Right cardiac atrium (tissue), 5 donors: ENCODE measurements at places on chromosomes 7 and 10. TPM values are rescaled to one million over a fixed set of nuclear protein-coding genes. Genes with fewer than 3 reads are reported as not detected.

Gene FAM237B
- not detected for total RNA-seq

DNA sequence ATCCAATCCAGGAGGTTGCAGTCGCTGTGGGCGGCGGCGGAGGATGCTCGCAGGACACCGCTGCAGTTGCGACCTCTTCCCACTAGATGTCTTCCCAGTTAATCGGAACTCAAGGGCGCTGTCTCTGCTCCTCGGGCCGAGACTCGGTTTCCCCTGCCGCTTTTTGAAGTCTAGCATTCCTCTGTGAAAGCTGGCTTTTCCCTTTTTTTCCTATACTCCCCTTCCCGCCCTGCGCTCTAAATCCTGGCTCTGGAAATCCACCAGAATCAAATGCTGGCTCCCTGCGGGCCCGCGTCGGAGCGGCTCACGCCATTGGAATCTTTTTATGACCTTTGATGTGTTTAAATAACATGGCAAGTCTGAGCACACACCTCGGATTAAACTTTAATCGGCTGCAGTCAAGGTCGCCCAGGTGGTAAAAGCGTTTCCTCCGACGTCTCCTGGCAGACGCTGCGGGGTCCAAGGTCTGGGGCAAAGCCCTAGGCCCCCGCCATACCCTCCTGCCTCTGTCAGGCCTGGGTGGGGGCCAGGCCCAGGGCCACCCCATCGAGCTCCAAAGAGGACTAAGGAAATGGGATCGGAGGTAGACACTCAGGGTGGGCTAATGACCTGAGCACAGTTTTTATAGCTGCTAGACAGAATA lies 10.7 kb upstream of the HOXA13 start:
- DNase-seq, result peak; percentile 52

DNA sequence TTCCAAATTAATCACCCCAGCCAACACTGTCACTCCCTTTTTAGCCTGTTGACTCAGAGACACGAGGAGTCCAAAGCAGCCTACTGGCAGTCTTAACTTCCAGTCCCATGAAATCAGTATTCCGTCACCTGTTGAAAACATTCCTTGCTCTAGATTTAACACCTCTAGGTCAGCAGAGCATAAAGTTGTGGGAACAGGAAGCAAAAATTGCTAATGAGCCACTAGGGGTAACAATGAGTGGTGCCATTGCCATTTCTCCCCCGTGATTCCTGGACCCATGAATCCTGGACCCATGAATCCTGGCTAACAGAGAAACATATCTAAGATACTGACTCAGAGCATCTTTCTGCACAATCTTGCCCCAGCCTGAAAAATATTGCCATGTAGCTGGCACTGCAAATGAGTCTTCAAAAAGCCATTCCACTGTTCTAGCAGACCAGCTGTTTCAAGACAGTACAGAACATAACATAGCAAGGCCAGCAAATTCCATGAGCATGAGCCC lies 252.7 kb upstream of the PTER start:
- DNase-seq, result no peak

GRCh38 chr7:46713868-46714596 lies 793.0 kb upstream of the IGFBP3 start:
- peak; percentile 55 for DNase-seq

GRCh38 chr7:111813306-111813705 lies 251.0 kb upstream of the IMMP2L start:
- no peak for DNase-seq

- DNase-seq, result no peak
Observed at GRCh38 chr10:8473205-8473604, 418.7 kb downstream of the GATA3 start.

Gene PKD1L1
- 0.79 TPM for total RNA-seq

DNA sequence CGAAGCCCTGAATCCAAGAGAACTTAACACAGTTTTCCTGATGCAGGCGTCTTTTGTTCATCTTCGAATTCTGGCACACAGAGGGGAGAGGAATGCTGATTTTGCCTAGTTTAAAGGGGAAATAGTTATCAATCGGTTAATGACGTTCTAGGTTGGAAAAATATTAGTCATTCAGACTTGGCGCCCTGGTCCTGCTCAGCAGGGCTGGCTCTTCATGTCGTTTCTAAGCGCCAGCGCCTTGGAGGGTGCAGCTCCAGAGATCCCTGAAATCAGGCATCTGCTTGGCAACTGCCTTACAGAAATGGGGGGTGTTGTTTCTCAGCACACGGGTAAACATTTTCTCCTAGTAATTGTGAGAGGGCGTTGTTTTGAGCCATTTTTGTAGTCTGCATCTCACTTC lies 1.3 kb upstream of the PRTFDC1 start:
- peak; percentile 76 for DNase-seq

Gene HSPA14
- 7.4 TPM for total RNA-seq

GRCh38 chr7:93160410-93160809 lies 12.2 kb upstream of the SAMD9L start:
- no peak for DNase-seq

DNA sequence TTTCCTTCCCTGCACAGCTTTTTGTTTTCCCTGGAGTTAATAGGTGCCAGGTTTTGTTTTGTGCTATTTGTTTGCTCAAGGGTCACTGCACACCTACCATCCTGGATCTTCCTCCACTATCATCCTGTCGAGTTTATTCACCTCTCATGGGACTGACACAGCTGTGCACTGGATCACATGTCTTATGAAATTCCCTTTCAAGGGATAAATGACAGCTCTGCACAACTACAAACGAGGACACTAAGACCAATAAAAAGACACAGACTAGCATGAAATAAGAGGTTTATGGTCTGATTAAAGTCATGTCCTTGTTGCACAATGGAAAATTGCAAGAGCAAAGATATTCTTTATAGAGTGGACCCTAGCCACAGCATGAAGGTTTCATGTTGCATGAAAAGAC lies 76.7 kb upstream of the SFMBT2 start:
- DNase-seq, result no peak

DNA sequence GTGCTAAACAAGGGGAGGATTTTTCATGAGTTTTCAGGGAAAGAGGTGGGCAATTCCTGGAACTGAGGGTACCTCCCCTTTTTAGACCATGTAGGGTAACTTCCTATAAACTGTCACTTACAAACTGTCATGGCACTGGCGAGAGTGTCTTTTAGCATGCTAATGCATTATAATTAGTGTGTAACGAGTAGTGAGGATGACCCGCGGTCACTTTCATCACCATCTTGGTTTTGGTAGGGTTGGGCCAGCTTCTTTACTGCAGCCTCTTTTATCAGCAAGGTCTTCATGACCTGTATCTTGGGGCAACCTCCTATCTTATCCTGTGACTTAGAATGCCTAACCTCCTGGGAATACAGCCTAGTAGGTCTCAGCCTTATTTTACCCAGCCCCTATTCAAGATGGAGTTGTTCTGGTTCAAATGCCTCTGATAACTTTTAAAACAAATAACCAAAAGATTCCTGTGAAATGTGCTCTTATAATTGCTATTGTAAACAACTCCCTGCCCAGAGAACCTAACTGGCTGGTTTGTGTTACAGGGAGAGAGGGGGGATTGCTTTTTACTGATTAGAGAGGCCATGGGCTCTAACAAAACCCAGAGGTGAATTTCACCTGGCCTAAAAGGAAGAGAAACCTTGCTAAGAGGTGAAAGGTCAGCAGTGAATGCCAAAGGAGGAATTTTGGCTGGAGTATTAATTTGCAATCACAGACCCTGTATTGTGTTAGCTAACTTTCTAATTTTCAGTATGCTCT lies 64.3 kb downstream of the EEPD1 start:
- DNase-seq, result no peak

- DNase-seq, result no peak
Observed at GRCh38 chr10:29826221-29826620, 191.4 kb upstream of the SVIL start.

DNA sequence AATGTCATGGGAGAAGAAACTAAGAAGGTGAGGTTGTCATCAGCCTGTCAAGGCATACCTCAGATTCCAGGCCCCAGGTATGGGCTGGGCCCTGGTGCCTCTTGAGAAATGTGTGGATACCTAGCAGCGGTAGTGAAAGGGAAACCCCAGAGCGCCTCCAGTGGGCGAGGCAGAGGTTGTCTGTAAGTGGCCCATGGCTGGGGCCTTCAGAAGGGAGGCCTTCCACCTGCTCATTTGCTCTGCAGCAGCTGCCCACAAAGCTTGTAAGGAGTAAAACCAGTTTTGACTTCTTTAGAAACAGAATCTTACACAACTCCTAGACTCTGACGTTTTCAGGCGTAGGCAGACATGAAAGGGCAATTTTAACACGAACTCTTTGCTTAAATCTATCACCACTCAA lies 509.9 kb downstream of the PARD3 start:
- DNase-seq, result no peak

Gene ADCY1
- total RNA-seq, result 5.9 TPM

- DNase-seq, result no peak
Observed at GRCh38 chr10:25017154-25017590, 760 bp downstream of the THNSL1 start.

Gene MLXIPL
- total RNA-seq, result 3.7 TPM

- DNase-seq, result no peak
Observed at GRCh38 chr10:103367379-103367781, 396 bp upstream of the TAF5 start.

DNA sequence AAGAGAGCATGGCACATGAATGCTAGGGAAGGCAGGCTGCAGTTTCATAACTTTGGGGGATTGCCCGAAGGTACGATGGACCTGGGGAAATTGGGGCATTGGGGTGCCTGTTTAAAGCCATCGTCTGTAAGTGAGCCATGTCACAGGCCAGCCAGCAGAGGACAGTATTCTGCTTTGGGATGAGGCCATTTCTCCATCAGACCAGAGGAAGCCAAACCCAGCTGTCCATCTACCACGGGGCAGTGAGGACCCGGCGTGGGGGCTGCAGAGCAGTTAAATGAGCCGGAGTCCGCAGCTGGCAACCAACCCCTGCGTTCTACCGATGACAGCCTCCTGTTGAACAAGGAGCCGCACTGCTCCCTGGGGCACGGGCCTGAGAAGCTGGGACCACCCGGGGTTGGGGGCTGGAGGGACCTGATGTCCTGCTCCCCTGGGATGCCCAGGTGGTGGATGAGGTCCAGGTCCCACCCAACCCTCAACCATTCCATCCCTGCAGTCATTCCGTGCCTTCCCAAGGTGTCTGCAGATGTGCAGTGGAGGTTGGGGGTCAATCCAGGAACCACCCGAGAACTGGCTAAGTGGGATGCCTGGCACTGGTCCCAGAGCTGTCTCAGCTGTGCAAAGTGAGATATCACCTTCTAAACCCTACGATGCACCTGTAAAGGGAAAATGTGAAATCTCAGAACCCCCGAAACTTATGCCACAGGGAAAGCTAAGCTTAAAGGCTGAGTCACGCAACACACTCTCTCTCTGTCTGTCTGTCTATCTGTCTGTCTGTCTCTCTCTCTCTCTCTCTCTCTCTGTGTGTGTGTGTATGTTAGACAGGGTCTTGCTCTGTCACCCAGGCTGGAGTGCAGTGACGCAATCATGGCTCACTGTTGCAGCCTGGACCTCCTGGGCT lies 12.1 kb upstream of the RHBDD2 start:
- peak; percentile 73 for DNase-seq

DNA sequence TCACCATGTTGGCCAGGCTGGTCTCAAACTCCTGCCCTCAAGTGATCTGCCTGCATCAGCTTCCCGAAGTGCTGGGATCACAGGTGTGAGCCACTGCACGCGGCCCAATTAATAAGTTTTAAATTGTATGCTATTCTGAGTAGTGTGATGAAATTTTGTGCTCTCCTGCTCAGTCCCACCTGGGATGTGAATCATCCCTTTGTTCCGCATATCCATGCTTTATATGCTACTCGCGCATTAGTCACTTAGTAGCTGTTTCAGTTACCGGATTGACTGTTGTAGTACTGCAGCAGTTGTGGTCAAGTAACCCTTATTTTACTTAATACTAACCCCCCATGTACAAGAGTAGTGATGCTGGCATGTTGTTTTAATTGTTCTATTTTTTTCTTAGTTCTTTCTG lies 47.3 kb upstream of the OIT3 start:
- DNase-seq, result no peak

- DNase-seq, result peak; percentile 41
Observed at GRCh38 chr7:126700807-126701604, 551.7 kb downstream of the GRM8 start.

Gene NPC1L1
- total RNA-seq, result 0.08 TPM

DNA sequence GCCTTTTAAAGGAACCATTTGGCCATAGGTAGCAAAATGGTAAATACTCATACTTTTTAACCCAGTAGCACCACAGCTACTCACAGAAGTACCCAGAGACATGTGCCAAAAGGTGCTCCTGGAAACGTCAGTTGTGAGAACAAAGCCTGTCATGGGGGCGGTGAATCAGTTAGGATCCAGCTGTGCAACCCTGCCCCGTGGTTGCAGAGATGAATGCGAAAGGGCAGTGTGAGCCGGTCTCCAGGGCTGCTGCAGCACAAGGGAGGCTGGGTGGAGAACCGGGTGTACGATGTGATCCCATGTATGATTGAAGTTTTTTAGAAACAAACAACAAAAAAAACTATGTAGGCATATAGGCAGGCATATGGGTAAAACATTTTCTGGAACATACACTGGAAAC lies 1.3 kb upstream of the LRRC18 start:
- DNase-seq, result no peak

DNA sequence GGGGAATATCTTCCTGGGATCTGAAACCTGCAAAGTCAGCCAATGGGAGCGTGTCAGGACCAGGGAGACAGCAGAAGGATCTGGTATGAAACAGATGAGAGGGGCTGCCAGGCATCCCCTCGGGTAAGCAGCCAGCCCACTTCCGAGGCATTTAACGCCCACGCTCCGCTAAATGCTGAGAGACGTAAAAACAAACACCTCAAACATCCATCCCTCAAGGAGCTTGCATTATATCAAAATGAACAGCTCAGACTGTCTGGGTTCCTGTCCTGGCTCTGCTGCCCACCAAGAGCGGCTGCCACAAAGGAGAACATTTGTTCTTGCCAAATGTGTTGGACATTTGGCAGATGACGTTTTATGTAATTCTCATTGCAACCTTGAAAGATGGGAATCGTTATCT lies 7.0 kb upstream of the SERPINE1 start:
- no peak for DNase-seq

DNA sequence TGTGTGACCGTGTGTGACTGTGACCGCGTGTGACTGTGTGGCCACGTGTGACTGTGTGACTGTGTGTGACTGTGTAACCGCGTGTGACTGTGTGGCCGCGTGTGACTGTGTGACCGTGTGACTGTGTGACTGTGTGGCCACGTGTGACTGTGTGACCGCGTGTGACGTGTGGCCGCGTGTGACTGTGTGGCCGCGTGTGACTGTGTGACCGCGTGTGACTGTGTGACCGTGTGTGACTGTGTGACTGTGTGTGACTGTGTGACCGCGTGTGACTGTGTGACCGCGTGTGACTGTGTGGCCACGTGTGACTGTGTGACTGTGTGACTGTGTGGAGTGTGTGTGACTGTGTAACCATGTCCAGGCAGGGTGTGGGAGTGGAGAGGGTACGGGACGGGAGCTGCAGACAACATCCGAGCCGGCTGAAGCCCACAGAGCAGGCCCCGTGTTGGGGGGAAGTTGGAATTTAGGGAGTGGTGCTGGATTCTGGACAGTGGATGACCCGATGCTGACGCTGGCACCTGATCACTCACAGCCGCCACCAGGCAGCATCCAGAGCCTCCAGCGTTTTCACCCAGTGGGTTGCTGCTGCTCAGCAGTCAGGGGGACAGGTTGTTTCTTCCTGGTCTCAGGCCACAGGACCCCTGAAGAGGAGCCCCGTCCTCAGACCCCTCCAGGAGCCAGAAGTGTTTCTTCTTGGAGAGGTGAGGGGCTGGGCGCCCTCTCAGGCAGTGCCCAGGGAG lies 503.5 kb downstream of the DNAJB6 start:
- DNase-seq, result no peak

Gene SPDYE1
- 0.14 TPM for total RNA-seq

Gene OLAH
- not detected for total RNA-seq
